Cerebellum (tissue), 4 donors: ENCODE measurements at places on chromosomes 11 and 22.
A peak's percentile ranks its signal among the peaks of the same experiment; 100 is the strongest.

GRCh38 chr11:102177126-102177525, 66.9 kb downstream of the YAP1 start:
- no peak for DNase-seq

GRCh38 chr22:26671317-26672059, 14.1 kb downstream of the MIAT start:
- DNase-seq: no peak

GRCh38 chr22:36238373-36239149, 766 bp downstream of the APOL2 start:
- DNase-seq: peak; percentile 24

DNA sequence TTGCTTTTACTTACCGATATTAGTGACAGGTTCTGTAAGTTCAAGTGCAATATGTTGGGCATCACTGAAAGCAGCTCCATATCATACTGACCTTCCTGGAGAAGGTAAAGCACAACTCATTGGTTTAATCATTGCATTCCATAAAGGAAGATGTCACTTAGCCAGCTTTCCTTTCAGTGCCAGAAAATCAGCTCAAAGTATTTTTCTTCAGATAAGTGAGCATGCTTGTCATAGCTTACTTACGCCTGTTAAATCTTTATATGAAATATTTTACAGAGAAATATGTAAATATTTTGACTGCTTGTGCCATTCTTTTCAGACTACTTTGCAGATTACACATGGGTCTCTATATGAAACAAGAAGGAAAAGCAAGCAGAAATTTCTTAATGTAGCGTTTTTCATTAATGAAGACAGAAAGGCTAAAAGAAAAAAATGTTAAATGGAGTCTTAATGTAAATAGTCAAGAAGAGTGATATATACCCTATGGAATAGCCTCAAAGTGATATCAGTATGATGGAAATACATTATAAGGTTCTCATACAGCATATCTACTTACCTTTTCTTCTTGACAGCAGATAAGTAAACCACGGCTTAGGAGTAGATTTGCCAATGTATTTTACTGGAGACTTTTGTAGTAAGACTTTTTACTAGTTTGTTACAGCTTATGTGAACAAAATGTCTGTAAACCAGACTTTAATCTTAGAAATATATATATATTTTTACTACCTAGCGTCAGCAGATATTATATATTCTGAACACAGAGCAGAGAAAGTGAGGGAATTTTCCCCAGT, 649.7 kb downstream of the METTL15 start:
- DNase-seq: no peak

GRCh38 chr11:93796441-93797231, 12.6 kb downstream of the MED17 start:
- no peak for DNase-seq
